Esophagus (tissue), 2 donors: ENCODE measurements at places on chromosomes 2 and 18. TPM values are rescaled to one million over a fixed set of nuclear protein-coding genes. Genes with fewer than 3 reads are reported as not detected.

Gene DSC2
- 63.5 TPM for polyA plus RNA-seq

Gene SERPINB11
- 6.4 TPM for polyA plus RNA-seq

Gene FEV
- polyA plus RNA-seq = not detected

Gene EVX2
- polyA plus RNA-seq = not detected

Gene TAF1B
- 7.9 TPM for polyA plus RNA-seq

Gene GALNT14
- polyA plus RNA-seq = 17.2 TPM

Gene C2orf66
- polyA plus RNA-seq = 0.07 TPM

Gene TUBA4B
- 0.02 TPM for polyA plus RNA-seq
